ENCODE measurements at places on chromosomes 6 and 20. TPM values are rescaled to one million over a fixed set of nuclear protein-coding genes. Genes with fewer than 3 reads are reported as not detected.

CTCFL gene
- not detected for total RNA-seq

DNA sequence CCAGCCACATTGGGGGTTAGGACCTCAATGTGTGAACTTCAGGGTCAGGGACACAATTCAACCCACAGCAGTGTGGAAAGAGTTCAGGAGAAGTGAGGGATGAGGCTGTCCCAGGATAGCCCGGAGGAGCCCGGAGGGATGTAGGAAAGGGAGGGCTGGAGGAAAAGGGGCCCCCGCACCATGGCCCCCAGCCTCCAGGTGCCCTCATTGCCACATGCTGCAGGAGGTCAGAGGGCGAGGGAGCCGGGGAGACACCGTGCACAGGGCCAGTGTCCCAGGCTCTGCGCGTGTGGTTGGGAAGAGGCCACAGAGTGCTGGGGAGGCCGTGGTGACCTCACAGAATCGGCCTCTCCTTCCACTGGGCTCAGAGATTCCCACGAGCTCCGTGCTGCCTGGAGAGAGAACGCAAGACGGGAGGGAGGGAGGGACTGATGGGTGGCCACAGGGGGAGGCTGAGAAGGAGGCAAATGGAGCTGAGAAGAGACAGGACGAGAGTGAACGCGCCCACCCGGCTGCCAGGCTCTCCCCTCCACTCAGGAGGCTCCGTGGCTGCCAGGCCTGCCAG, 215.1 kb downstream of the DLL1 start:
- no peak overlapping the region for H3K27ac ChIP-seq
- no peak overlapping the region for H3K4me3 ChIP-seq
- no peaks in the 10 kb centered on the region for H3K4me1 ChIP-seq

DNA sequence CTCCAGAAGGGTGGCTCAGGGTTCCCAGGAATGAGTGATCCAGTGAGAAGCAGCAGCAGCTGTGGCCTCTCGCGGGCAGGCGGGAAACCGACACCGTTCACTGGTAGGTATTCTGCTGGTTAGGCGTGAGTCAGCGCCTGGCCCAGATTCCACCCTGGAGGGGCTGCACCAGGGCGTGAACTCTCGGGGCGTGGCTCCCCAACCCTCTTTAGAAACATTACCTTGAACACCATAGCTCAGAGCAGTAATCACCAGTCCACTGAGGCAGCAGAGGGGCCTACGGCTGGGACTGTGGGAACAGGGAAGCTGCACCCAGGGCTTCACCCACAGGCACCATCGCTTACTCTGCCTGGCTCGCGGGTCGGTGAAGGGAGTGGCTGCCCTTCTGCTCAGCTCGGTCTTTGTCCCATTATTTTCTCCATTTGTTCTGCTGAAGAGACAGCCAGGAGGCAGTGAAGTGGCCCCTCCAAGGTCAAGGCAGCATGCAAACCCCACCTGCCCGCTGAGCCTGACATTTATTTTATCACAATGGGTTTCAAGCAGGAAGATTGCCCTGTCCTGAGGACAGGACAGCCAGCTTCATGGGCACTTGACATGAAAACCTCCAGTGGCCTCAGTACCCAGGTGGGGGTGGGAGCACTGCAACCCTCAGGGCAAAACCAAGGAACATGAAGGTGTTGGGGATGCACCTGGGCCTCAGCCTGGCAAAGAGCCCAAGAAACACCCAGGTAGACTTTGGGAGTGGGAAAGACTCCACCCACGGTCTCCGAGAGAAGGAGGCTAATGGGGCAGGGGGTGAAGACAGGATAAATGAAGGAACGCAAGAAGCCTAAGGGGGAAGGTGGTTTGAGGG, 51.0 kb upstream of the CD93 start:
- H3K36me3 ChIP-seq, result no peaks in the 10 kb centered on the region
- peaks cover 29% of the 10 kb centered on the region for H3K4me1 ChIP-seq
- no peak overlapping the region for H3K27ac ChIP-seq

FAM162B gene
- total RNA-seq, result not detected

GRCh38 chr6:133645966-133646740, 242.8 kb upstream of the TCF21 start:
- no peaks in the 10 kb centered on the region for H3K36me3 ChIP-seq
- H3K27ac ChIP-seq, result no peak overlapping the region
- no peak for DNase-seq

DNA sequence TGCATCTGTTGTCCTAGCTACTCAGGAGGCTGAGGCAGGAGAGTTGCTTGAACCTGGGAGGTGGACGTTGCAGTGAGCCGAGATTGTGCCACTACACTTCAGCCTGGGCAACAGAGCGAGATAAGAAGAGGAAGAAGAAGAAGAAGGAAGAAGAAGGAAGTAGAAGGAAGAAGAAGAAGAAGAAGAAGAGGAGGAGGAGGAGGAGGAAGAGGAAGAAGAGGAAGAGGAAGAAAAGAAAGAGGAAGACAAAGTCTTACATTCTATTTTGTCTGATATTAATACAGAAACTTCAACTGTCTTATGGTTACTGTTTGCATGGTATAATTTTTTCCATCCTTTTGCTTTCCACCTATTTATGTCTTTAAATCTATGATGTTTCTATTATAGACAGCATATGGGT, 7.2 kb upstream of the NELFCD start:
- H3K27ac ChIP-seq, result no peak overlapping the region
- no peaks in the 10 kb centered on the region for H3K4me1 ChIP-seq
- no peak for DNase-seq
- H3K4me3 ChIP-seq, result no peak overlapping the region

- peak; percentile 20 for DNase-seq
- peak overlapping the region; percentile 99 for H3K4me3 ChIP-seq
- peaks cover 3% of the 10 kb centered on the region for H3K36me3 ChIP-seq
- peak overlapping the region; percentile 61 for H3K27ac ChIP-seq
- peaks cover 2% of the 10 kb centered on the region for H3K27me3 ChIP-seq
These were observed 843 bp downstream of the FBXO9 start for GRCh38 chr6:53066077-53066417.

GRCh38 chr6:162387718-162388382, 339.7 kb downstream of the PRKN start:
- no peaks in the 10 kb centered on the region for H3K36me3 ChIP-seq
- H3K27me3 ChIP-seq, result no peaks in the 10 kb centered on the region
- H3K4me1 ChIP-seq, result no peaks in the 10 kb centered on the region
- H3K4me3 ChIP-seq, result no peak overlapping the region

DNA sequence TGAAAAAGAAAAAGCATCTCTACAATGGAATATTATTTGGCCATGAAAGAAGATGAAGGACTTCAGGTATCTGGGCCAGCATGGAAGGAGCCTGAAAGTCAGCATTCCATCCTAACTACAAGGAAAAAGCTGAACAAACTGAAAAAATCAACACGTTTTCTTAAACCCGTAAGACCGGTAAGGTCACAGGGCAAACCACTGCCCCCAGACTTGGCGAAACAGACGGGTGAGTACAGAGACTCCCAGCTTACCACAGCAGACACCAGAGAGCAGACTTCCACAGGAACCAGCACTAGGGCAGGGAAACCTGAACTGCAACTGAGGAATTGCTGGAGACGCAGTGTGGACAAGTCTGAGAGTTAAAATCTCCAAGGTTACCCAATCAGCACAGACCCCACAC, 31.4 kb downstream of the BEND3 start:
- no peak overlapping the region for H3K4me3 ChIP-seq
- no peaks in the 10 kb centered on the region for H3K27me3 ChIP-seq
- peaks cover 13% of the 10 kb centered on the region for H3K4me1 ChIP-seq
- DNase-seq, result no peak
- H3K36me3 ChIP-seq, result peaks cover 11% of the 10 kb centered on the region

Data from activated T-helper 1 cell treated with anti-CD3 and anti-CD28 coated beads, Interleukin-12 subunit alpha, Interleukin-12 subunit beta, Interleukin-2, Interleukin-4 antibody, amounts not matched to agents 30 ng/mL and 10 ng/mL and 1 ng/mL, durations not matched to agents 14 hours and 24 hours and 36 hours (primary cell).